ENCODE measurements at places on chromosomes 1 and 21.

DNA sequence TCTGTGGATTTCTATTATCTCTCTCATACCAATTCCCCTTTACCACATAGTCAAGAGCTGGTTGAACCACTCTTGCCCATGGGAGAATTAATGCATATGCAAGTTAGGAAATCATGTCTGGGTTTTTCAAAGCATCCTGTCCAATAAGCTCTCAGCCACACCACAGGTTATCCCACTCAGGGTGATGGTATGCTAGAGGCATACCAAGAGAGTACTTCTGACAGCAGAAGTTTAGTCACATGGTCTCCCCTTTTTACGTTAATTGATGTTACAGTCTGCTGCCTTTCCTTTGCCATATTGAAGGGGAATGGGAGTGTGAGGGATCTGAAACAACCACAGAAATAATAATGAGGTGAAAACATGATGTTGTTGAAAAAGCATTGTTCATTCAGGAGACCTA, 135.8 kb upstream of the PBX1 start:
- DNase-seq, result no peak

- no peak for DNase-seq
Observed at GRCh38 chr1:78071696-78072095, 25.9 kb downstream of the GIPC2 start.

- no peak for DNase-seq
Observed at GRCh38 chr1:234573711-234574299, 36.2 kb downstream of the IRF2BP2 start.

GRCh38 chr1:211326528-211327345, at the start of gene TRAF5:
Gene TRAF5 (plus strand): TSS chr1:211326833. CDS start chr1:211353240, 26,407 bp downstream.
- DNase-seq, result peak; percentile 59

GRCh38 chr1:18530587-18531502, 50.1 kb downstream of the KLHDC7A start:
- no peak for DNase-seq

GRCh38 chr1:47686731-47687630, 249.1 kb downstream of the FOXD2 start:
- DNase-seq, result no peak

GRCh38 chr21:40622531-40622930, 224.4 kb downstream of the DSCAM start:
- no peak for DNase-seq

GRCh38 chr1:164559342-164560051, 513 bp downstream of the PBX1 start:
- DNase-seq, result no peak

DNA sequence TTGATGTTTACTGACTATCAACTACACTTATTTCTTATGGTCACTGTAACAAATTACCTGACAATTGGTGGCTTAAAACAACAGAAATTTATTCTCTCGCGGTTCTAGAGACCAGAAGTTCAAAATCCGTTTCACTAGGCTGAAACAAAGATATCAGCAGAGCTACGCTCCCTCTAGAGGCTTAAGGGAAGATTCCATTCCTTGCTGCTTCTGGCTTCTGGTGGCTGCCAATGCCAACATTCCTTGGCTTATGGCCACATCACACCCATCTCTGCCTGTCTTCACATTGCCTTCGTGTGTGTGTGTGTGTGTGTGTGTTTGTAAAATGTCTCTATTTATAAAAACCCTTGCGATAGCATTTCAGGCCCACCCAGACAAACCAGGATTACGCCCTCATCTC, 66.4 kb downstream of the LMX1A start:
- no peak for DNase-seq

- DNase-seq, result no peak
Observed at GRCh38 chr1:36284517-36284916, 21.7 kb upstream of the SH3D21 start.

DNA sequence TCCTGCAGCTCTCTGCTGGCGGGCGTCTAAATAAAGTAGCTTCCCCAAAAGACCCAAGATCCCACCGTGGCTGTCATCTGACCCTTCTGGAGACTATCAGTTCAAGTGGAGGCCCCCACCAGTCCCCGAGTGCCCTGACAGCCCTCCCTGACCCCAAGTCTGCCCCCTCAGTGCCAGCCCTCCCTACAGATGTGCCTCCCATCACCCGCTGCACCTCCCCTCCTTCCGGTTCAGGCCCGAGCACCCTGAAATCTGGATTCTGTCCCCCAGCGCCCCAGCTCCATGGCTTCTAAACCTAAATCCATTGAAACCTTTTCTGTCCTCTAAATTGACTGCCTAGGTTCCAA, 595 bp downstream of the IL10RB start:
- peak; percentile 44 for DNase-seq

- peak; percentile 92 for DNase-seq
Observed at GRCh38 chr1:223845810-223846682, at the start of gene TP53BP2. Gene TP53BP2 (minus strand): TSS chr1:223845947. CDS start chr1:223845680, 267 bp downstream.

DNA sequence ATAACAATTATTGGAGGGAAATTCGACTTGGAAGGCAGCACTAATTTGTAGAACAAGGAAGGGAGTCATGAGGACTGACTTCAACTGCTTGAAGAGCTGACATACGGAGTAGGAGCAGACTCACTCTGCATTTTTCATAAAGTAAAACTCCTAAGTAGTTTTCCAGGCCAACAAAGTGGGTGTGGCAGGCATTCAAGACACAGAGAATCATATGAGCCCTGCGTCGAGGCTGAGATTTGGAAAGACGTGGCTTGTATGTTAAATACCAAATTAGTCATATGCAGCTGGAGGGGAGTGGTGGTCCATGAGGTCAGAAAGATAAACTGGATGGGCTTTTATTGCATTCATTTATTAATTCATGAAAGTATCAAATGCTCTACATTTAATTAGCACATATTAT, 255.7 kb upstream of the JUN start:
- DNase-seq, result no peak

DNA sequence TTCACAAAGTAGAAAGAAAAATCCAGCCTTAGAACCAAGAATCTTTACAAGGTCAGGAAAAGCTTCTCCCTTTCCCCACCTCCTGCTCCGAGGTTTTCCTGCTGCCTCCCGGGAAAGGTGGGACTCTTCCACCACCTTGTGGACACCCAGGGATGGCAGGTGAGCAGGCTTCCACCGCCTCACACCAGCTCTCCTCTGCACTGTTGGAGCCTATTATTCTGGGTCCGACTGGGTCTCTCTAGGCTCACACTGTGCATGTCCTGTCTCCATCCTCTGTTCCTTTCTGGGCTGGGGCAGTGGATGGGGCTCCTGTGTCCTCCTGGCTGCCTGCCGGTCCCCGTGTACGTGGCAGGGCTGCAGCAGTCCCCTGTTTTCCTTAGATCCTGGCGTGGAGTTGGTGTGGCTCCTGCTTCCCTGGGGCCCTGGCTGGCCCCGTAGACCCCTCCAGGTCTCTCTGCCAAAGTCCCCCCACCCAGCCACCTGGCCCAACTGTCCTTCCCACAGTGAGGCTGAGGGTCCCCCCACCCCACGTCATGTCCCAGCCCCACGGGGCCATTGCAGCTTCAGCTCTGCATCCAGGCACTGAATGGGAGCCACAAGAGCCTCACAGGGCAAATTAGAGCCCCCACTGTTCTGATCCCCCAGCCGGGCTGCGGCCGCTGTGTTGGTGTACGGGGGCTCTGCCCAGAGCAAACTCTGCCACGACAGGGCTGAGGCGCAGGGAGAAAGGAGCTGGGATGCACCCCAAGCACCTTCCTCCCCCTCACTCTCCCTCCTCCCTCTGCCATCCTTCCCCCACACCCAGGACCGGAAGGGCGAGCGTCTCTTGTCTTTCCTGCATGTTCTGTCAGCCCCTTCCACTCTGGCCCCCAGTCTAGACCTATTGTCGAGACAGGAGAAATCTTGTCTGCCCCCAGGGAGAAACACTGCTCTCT, 3.3 kb upstream of the SLC45A1 start:
- peak; percentile 60 for DNase-seq

GRCh38 chr1:74964508-74965102, 169.6 kb upstream of the LHX8 start:
- DNase-seq, result no peak

GRCh38 chr1:7436056-7437005, 334.8 kb upstream of the VAMP3 start:
- DNase-seq, result no peak

DNA sequence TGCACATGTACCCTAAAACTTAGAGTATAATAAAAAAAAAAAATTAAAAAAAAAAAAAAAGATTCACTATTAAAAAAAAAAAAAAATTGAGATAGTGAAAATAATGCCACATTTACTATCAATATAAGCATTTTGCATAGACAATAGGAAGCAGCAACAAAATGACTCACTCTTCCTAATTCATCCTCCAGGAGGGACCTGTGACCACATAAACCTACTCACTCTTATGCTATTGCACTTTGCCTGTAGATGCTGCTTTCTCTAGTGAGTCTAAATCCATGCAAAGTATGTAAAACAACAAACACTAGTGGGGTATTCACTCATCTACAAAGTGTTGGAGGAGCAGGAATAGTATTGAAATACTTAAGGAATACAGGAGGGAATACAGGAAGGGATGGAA, 2.9 kb downstream of the OR10J5 start:
- no peak for DNase-seq

- no peak for DNase-seq
Observed at GRCh38 chr1:83857103-83857502, 141.8 kb downstream of the TTLL7 start.

DNA sequence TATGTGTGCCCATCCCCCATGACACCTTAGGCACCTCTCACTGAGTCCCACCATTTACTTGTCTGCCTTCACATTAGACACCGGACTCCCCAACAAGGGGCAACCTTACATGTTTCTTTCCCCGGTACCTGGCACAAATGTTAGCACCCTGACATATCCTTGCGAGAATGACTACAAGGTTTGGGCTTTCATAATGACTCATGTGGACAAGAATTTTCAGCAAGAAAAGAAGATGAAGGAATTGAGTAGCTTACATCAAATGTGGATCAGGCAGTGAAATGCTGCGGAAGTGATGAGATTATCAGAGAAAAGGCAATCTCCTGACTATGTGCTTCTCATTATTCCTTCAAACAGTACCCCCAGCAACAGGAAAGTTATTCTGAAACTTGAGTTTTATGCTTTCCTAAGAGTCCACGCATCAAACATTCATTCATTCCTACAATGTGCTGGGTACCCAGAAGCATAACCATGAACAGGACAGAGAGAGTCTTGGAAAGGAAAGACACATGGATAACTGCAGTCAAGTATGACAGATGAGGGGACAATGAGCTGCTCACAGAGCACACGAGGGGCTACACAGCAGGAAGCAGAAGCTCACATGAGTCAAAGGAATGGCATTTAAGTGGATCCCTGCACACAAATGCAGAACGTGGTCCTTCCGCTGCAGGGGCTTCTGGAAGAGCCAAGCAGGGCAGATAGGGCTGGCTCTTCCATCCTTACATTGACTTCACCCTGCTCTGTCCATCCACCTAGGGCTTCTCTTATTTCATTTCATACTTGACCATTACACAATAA, 112.1 kb downstream of the PCNX2 start:
- DNase-seq, result no peak

DNA sequence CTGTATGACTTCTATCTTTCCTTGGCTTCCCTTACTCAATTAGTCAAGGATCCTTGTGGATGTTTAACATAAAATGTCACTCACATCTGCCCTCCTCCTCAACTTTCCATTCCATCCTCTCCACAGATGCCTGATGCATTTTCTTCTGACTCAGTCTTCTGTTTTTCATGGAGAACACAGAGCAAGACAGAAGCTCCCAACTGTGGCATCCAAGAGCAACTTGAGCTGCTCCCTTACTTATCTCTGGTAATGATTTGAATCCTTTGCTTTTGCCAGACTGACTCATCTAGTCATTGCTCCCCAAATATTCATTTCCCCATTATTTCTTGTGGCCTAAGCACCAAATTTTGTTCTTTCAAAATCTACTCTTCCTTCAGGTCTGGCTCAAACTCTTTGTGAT, 120.6 kb downstream of the LYPLAL1 start:
- DNase-seq, result no peak
